SK-N-MC (cell line): ENCODE measurements at places on chromosomes 11 and 22.

DNA sequence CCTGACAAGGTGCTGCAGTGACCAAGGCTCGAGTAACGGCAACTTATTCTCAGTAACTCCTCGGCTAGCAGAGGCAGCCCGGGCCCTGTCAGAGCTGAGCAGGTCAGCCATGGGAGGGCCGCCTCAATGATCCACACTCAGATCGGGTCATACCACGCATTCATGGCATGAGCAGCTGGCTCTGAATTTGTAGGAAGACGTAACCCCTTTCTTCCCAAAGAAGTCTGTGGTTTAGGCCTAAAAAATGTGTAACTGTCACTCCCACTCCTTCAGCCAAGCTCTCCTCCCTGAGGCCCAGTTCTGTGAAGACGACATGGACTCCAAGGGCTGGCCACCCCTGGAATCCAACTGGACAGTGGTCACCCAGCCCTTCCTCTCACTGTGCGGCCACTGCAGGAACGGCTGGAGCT is 30.0 kb downstream of the PPP2R1B start:
- DNase-seq: no peak

DNA sequence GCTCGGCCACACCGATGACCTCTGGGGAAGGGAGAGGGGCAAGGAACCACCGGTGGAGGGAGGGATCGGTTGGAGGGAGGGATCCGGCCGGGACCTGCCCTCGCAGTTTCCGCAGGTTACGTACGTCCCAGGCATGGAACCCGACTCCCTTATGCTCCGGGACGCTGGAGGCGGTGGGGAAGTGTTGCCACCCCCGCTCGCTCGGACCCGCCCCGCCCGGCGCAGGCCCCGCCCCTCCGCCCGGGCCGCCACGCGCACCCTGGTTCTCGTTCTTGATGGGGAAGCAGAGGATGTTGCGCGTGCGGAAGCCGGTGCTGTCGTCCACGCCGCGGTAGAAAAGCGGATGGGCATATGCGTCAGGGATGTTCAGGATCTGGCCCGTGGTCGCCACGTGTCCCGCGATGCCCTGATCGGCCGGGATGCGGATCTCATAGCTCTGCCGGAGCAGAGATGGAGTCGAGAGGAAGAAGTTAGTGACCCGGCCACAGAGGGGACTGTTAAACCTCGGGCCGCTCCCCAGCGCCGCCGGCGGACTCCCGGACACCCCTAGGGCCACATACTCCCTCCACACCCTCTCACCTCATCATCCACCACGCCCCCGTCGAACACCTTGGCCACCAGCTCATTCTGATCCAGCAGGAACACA is 89.8 kb downstream of the PDE2A start:
- no peak for DNase-seq

- DNase-seq: no peak
Measured at GRCh38 chr11:86803136-86804045, 3.0 kb downstream of the PRSS23 start.

DNA sequence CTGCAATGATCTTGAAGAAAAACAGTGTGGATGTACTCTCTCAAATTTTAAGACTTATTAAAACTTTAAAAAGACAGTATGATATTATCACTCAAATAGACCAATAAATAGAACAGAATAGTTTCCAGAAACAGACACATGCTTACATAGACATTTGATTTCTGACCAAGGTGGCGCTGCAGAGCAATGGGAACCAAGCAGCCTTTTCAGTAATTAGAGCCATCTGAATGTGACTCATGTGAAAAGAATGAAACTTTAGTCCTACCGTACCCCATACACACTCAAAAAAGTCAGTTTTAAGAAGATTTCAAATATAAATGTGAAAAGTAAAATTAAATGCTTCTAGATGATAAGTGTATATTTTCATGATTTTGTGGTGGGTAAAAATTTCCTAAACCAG is 74.2 kb upstream of the MS4A8 start:
- DNase-seq: peak; percentile 20

- no peak for DNase-seq
Measured at GRCh38 chr11:117479372-117479771, 151.7 kb downstream of the CEP164 start.

GRCh38 chr11:57197762-57198161 is 16.0 kb downstream of the LRRC55 start:
- no peak for DNase-seq

DNA sequence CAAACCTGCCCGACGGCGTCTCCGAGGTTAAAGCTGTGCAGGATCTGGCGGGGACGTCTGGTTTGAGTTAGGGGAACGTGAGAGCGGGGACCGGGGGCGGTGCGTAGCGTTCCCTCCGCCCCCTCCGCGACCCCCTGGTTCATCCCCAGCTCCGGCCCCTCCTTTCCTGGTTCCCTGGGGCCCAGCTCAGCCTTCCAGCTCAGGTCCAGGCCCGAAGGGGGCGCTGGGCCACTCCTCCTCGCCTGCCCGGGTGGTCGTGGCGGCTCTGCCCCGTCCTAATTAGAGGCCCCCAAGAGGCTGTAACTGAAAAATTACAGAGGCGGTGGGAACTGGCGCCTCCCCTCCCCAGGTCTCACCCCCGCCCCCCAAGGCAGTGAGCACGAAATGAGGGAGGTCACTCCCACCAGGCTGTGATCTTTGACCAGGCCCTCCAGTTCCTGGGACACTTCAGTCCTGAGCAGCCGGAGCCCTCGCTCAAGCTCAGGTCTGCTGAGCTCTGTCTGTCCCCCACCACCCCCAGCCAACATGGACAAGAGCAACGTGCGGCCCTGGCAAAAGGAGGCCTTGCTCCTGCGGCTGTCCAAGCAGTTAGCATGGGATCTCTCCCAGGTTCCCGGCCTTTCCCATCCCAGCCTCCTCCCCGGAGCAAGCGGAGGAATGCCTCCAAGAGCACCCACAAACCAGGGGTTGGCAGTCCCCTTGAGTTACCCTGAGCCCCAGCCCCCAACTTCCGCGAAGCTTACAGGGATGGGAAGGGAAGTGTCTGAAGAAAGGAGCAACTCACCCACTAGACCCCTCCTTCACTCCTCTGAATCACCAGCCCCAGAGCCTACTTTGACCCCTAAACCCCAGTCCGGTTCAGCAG is 3.3 kb downstream of the CD248 start:
- no peak for DNase-seq

GRCh38 chr11:87719326-87720073 is 455.7 kb downstream of the RAB38 start:
- DNase-seq: no peak

GRCh38 chr22:16845465-16845864 is 20.3 kb upstream of the XKR3 start:
- no peak for DNase-seq

DNA sequence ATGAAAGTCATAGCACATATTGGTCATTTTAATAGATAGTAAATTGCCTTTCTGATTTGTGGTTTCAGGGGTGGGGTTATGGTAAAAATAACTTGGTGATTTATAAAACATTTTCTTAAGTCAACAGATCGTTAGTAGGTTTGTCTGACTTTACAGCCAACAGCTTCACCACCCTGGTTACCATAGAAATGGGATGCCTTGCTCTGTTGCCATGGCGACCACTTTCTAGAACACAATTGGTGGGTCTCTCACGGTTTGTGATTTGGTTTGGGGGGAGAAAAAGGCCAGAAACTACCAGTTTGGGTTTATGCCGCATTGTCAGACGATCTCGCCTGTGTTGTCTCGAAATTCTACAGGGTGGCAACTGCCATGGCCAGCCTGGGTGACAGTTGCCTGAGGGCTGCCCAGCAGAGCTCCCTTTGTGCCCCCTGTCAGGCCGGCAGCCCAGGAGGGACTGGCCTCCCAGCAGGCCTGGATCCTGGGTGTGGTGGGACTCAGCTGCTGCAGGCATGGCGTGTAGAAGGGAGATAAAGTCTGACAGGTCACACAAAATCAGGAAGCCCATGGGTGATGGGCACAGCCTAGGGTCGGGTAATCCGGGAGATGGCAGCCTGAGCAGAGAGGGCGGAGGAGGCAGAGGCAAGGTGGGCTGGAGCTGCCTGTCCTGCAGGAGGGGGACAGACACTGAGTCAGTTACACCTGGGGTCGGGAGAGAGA is 30.9 kb downstream of the KCNC1 start:
- DNase-seq: no peak

GRCh38 chr22:38505541-38506117 is 482 bp downstream of the DDX17 start:
- DNase-seq: no peak

DNA sequence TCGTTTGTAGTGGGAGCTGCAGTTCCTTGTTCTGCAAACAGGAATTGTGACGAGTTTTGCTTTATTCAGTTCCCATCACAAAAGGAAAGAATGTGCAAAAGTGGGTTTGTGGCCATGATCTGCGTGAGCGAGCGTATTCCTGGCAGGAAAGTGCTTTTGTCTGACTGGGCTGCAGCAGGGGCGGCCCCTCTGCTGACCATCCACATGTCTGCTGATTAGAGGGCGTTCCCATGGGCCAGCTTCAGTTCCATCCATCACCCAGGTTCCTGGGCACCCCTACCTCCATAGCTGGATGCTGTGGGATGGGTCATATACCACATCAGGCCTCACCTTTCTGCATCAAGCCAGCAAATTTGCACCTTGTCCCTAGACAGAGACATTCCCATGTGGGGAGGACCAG is 28.9 kb upstream of the GAL start:
- DNase-seq: no peak
